ENCODE measurements at places on chromosomes 5 and 9. TPM values are rescaled to one million over a fixed set of nuclear protein-coding genes. Genes with fewer than 3 reads are reported as not detected.

DNA sequence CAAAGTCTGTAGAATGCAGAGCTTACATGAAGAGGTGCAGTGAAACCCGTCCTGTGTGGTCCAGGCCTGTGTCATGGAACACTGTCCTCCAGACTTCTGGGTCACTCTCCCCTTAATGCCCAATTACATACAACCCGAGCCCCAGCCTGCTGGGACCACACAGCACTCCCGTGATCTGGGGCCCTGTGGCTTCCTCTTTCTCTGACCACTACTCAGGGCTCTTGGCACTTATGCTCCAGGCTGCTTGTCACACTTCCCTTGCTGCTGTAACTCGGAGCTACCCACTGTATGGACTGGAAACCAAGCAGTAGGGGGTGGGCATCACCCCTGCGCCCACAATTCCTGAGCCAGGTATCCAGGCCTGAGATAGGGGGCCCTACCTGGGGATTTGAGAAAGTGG, 10.3 kb upstream of the IL3 start:
- no peak for DNase-seq

FOXD4L6 gene
- 0.36 TPM for total RNA-seq

- DNase-seq, result no peak
These were observed 349.3 kb downstream of the SEMA5A start for GRCh38 chr5:9196403-9197227.

IL7R gene
- 0.27 TPM for total RNA-seq

GRCh38 chr5:21649969-21650368, 1203.2 kb downstream of the CDH12 start:
- DNase-seq, result no peak
